DND-41 (cell line): ENCODE measurements at places on chromosomes 11 and 22.

DNA sequence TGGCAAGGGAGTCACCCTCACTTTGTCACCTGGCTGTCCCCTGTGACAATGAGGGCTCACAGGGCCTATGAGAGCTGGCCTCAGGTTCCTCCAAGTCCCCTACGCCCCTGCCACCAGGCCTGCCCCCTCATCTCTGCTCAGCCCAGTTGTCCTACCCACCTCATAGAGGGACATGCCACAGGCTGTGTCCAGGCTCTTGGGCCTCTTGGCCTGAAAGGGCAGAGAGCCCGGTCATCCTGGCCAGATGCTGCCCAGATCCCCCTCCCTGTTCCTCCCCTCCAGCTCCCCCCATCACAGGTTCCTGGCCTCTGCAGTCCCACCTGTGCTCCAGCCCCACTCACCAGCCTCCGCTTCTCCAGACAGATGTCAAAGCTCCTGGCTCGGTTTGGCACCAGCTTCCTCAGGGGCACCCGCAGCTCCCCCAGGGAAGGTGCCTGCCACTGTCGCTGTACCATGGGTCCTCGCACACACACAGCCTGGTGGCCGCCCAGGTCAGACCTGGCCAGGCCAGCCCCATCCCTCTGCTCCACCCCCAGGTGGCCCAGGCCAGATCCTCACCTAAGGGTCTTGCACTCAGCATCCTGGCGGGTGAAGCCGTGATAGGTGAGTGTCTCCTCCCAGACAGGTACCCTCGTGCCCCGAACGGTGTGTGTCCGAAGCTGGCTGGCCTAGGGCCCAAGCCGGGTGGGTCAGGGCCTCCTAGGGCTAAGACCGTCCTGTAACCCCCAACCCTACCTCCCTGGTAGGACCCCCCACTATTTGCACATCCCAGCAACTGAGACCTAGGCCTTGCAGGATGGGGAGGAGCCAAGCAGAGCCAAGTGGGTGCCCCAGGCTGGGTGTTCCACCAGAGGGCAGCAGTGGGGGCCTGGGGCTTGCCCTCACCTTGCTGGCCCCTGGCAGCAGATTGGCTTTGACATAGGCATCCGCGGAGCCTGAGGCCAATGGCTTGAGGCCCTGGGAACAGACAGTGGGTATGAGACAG is 8.3 kb downstream of the NDUFV1 start:
- peak; percentile 69 for DNase-seq

- no peak for DNase-seq
These were observed 71.4 kb upstream of the OR9G4 start for GRCh38 chr11:56819916-56820315.

DNA sequence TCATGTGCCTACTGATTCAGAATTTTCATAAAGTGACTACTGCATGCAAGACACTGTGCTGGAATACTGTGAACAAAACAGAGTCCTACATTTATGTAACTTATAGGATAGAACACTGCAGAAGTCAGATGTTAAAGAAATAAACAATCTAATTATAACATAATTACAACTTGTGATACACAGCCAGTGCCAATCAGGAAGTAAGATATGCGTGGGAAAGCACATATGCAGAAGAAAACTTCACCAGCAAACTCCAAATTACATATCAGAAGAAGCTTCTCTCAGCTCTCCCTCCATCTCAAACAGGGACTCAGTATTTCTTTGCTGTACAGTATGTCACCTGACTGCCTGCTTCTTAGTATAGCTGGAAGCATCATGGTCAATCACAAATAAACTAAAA is 37.4 kb downstream of the PAK1 start:
- no peak for DNase-seq

- DNase-seq: no peak
These were observed 90.1 kb downstream of the ETS1 start for GRCh38 chr11:128497061-128497775.

DNA sequence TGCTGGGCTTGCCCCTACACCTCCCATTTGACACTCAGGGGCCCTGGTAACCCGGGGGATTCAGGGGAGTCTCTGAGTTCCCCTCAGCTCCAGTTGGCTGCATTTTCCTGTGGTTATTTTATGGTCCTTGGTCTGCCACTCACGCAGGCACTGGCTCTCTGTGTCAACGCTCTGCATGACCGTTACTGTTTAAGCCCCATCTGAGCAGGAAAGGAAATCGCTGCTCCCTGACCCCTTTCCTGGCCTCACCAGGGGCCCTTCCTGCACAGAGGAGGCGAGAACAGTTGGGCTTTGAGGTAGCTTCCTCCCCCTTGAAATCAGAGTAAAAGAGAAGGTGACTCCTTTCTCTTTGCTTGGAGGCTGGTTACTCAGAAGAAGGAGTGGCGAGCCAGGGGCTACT is 2.4 kb downstream of the C1QTNF4 start:
- no peak for DNase-seq

DNA sequence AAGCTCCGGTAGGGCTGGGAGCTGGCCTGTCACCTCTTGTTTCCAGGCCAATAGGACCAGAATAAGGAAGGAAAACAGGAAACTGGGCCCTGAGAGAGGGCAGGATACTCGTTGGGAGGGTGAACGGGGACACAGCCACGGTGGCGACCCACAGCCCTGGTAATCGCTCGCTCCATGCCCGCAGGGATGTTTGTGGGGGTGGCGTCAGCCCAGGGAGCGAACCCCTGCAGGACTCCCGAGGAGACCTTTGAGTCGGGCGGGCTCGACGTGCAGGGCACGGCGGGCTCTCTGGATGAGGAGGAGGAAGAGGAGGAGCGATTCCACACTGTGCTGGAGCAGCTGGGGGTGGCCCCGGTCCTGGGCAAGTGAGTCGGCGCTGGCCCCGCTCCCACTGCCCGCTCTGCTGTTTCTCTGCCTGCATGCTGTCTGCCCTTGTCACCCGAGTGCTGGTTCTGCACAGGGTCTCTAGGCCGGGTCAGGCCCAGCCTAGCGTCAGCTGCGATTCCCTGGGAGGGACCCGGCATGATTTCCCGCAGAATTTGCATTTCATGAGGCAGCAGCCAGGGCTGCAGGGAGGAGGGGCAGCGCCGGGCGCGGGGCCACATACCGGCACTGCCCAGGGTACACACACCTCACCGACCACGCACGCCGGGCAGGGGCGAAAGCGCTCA is 1.6 kb downstream of the CRACR2B start:
- DNase-seq: no peak

DNA sequence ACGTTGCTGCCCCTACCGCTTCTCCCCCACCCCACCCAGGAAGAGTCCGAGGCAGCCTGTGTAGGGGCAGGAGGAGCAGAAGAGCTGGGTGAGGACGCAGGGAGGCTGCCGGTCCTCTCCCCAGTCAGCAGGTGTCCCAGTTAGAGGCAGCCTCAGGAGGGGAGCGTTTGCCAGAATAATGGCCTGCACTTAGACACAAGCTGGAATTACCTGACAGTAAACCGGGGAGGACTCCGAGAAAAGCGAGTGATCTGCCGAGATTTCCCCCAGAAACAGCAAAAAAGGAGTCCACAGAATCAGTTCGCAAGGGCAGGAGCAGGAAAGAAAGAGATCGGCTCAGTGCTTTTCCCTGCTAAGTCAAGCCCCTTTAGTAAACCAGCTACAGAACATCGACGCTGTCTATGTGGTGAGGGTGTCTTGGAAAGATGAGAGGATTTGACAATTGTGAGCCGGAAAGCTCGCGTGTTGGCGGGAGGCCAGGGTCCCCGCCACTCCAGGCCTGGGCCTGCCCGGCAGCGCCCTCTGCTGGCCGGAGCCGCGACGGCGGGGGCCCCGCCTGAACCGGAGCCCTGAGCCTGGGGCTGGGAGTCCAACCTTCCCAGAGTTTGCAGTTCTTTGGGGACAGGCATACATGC is 17.7 kb upstream of the THRSP start:
- DNase-seq: peak; percentile 84

DNA sequence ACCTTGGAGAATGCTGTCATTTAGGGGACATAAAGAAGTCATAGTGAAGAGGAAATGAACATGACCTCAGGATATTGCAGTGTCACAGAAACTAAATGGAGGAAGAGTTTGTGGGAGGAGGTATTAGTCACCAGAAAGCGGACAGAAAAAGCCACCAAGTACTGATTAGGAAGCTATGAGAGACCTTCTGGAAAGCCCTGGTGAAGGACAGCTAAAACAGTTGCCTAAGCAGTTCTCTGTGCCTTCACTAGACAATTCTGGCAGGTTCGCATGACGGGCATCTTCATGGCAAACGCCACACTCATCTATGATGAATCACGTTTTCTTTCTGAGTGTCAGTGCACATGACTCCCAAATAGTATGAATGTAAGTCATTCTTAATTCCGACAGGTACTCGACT is 325.8 kb downstream of the C11orf87 start:
- no peak for DNase-seq

DNA sequence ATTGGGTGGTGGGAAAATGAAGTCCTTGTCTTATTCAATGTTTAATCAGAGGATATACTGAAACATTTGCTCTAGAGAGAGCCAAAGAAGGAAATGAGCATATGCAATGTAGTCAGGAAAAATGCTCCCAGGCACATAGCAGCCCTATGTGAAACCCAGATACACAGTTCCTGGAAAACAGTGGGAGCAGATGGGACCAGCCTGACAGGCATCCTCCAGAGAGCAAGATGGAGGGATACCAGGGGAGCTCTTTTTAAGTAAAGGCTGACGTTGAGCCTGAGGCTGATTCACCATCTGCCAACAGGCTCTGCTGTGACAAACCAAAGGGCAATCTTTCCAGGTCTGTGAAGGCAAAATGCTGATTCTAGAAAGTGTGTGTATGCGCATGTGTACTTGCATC is 559.4 kb upstream of the KIRREL3 start:
- no peak for DNase-seq

DNA sequence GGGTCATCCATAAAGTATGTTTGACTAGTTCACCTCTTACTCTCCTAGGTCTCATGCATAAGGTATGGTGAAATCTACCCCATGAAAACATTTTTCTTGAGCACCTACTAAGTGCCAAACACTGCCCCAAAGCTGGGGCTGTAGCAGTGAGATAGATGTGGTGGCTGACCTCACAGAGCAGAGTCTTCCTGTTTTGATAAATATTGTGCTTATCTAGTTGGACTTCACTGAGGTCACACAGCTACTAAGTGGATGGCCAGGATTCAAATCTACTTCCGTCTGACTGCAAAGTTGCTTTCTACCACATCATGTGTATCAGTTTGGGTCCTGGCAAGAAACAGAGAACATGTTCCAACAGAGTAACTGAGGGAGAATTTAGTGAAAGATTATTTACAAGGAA is 6.4 kb upstream of the HTATIP2 start:
- DNase-seq: no peak

GRCh38 chr11:25327656-25328055 is 830.8 kb downstream of the LUZP2 start:
- DNase-seq: no peak

- no peak for DNase-seq
These were observed 286.5 kb upstream of the MTNR1B start for GRCh38 chr11:92682952-92683351.

DNA sequence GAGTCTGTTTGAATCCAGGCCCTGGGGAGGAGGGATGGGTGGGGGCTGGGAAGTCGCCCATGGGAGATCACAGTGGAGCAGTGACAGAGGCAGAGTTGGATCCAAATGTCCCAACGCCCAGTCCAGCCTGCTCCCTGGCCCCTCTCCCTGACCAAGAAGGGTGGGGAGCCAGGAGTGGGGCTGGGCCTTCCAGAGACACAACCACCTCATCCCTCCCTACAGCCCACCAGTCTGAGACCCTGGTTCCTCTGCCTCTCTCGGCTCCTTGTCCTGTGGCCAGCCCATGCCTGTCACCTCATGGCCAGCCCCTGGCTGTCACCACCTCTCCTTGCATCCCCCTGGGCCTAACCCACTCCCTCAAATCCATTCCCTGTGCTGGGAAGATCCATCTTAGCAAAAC is 71.2 kb upstream of the PRR5 start:
- no peak for DNase-seq

DNA sequence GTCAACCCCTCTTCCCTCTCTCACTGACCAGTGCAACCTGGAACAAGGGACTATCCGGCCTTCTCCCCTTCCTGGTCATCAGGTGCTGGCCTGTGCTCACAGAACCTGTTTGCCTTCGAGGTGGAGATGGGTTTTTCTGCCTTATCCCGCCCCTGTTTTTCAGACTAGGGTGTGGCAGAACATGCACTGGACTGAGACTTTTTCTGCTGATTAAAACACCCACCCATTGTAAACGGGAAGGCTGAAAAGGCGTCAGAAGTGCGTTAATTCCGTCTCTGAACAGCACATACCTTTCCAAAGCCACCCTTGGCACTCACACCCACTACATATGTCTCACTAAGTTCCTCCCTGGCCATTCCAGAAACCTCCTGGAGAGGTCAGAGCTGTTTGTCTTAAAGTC is 4.4 kb upstream of the B3GNT6 start:
- DNase-seq: no peak

DNA sequence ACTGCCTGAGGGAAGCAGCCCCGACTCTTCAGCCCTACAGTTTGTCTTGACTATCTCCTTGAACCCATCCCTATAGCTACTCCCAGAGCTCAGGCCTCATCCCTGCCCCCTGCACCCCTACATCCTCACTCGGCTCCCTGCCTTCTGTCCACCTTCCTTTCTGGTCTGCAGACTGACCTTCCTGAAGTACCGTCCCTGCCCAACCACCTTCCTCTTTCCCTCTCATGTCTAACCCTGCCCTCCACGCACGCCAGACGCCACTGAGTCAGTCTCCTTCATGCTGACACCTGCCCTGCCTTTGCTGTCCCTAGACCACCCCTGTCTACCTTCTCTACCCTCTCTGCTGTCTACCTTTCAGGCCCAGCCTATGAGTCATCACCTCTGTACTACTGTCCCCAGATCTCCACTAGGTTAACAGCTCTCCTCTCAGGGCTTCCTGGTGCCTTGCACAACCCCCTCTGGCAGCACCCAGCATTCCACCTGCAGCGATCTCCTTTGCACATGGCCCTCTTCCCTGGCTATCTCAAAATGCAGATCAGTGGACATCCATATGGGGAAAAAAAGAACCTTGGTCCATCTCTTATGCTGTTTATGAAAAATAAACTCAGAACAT is 8.9 kb downstream of the KCTD21 start:
- no peak for DNase-seq

DNA sequence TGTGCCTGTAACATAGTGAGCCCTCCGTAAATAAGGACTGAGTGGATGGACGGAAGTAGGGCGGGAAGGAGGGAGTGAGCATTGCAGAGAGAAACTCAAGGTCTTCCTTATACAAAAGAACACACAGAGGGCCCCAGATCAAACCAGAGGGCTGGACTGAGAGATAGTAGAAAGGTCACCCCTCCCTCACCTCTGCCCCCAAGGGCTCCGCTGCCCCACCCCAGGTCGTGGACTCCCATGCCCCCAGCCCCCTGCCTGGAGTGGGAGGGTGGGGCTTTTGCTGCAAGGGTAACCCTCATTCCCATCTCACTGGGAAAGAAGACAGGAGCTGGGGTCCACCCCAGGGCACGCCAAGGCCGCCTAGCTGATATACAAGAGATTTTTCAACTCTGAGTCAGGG is 157.0 kb downstream of the MN1 start:
- DNase-seq: no peak
